Amniotic stem cell (primary cell): ENCODE measurements at places on chromosomes 7 and 10.
A peak's percentile ranks its signal among the peaks of the same experiment; 100 is the strongest.

- no peak for DNase-seq
Observed at GRCh38 chr10:78537018-78537417, 503.4 kb downstream of the RPS24 start.

DNA sequence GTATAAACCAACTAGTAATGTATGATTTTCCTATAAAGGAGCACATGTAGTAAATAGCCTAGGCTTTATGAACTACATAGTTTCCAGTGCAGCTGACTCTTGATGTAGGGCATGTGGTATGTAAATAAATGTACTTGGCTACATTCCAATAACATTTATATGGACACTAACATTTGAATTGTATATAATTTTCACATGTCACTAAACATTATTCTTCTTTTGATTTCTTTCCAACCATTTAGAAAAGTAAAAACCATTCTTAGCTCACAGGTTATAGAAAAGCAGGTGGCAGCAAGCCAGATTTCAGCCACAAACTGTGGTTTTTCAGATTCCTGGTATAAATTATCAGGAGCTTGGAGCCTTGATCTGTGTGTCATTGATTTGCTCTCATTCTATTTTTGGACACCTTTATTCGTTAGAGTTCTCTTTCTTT, 1182.0 kb downstream of the CNTNAP2 start:
- DNase-seq: peak; percentile 19

GRCh38 chr7:1255817-1256340, 23.2 kb downstream of the UNCX start:
- no peak for DNase-seq

- no peak for DNase-seq
Observed at GRCh38 chr10:102283488-102283887, 38.2 kb downstream of the GBF1 start.

GRCh38 chr10:49518566-49518965, 20.4 kb downstream of the ERCC6 start:
- DNase-seq: no peak

DNA sequence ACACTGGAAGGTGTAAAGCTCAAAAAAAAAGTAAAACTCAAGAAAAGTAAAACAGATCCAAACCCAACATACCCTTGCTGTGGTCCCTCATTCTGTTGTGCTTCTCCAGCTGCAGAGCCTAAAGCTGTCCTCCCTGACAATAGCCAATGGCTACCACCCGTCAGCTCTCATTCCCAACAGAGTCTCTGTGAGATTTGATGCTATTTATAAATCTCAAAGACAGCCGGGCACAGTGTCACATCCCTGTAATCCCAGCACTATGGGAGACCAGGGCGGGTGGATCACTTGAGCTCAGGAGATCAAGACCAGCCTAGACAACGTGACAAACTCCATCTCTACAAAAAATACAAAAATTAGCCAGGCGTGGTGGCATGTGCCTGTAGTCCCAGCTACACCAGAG, 116.0 kb downstream of the KMT2E start:
- no peak for DNase-seq

GRCh38 chr10:44395396-44395795, 10.5 kb upstream of the CXCL12 start:
- no peak for DNase-seq

DNA sequence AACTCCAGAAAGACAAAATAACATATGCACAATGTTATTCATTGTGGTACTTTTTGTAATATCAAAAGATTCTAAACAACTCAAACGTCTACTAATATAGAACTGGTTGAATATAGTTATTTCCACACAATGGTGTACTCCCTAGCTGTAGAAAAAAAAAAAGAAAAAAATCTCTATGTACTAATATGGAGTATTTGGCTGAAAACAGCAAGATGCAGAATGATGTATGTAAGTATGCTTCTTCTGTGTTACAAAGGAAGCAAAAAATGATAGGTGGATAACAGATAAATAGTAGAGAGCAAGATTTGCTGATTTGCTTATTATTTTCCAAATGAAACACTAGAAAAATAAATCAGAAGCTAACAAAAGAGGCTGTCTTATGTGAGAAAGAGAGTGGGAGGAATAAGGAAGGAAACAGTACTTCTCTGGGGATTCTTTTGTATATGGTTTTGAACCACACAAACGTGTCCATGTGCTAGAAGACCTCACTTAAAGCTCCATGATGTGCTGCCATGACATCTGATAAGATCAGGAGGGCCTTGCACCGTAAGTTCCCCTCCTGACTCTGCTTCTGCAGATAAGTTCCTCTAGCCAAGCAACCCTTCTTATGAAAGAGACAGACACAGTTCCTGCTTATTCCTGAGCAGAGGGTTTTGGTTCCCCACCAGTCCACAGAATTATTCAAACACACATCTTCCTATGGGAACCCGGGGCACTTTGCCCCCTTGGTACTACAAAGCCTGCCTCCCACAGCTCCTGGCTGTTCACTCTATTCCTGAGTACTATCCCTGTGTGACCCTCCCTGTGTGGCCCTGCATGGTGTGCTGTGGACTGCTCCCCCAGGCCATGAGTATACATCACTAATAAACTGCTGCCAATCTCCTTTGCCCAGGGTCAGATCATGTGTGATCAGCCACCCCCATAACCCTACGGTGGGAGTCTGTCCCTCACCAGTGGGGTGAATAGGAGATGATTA, 159.1 kb downstream of the CCDC71L start:
- no peak for DNase-seq

GRCh38 chr10:121578965-121579364, 19.3 kb downstream of the FGFR2 start:
- no peak for DNase-seq

- no peak for DNase-seq
Observed at GRCh38 chr7:91345449-91345848, 81.2 kb downstream of the FZD1 start.

DNA sequence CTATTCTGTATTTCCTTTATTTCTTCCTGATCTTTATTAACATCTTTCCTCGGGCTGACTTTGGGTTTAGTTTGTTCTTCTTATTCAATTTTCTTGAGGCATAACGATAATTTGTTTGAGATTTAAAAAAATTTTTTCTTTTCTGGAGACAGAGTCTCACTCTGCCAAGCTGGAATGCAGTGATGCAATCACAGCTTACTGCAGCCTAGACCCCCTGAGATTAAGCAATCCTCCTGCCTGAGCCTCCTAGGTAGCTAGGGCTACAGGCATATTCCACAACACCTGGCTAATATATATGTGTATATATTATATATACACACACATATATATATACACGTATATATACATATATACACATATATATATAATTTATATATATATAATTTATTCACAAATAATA, 540.2 kb downstream of the NXPH1 start:
- DNase-seq: no peak

DNA sequence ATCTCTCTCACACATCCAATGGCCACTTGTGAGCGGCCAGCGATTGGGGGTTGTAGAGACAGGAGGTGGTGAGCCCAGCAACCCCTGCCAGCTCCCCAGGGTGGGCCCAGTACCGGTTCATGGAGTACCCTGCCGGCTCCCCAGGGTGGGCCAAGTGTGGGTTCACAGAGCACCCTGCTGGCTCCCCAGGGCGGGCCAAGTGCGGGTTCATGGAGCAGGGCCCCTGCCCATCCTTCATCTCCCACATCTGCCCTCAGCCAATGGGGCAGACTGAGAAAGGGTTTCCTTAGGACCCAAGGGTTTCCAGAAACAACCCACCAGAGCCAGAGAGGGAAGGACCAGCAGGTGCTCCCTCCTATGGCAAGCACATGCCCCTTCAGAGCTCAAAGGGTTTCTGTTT, 21.4 kb upstream of the SLIT1 start:
- DNase-seq: no peak

- no peak for DNase-seq
Observed at GRCh38 chr7:101162551-101163278, 2.7 kb downstream of the VGF start.

DNA sequence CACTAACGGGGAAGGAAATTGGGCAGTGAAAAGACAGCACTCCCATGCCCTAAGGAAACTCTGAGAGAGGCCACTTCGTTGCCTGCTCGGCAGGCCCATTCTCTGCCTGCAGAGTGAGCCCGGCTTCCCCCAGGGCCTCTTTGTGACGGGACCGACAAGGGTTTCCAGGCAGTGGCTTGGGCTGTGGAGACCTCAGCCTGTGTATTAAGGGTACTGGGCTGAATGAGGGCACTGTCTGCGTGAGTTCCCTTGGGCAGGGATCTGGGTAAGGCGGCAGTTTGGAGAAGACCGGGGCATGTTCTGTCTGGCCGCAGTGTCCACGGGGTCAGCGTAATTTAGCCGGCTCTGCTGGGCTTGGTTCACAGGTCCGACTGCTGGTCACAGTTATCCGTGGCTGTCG, 237.2 kb downstream of the MGMT start:
- no peak for DNase-seq

GRCh38 chr10:105284476-105285215, 643.6 kb downstream of the SORCS3 start:
- DNase-seq: no peak

GRCh38 chr10:110434489-110435096, 63.1 kb upstream of the DUSP5 start:
- DNase-seq: no peak

DNA sequence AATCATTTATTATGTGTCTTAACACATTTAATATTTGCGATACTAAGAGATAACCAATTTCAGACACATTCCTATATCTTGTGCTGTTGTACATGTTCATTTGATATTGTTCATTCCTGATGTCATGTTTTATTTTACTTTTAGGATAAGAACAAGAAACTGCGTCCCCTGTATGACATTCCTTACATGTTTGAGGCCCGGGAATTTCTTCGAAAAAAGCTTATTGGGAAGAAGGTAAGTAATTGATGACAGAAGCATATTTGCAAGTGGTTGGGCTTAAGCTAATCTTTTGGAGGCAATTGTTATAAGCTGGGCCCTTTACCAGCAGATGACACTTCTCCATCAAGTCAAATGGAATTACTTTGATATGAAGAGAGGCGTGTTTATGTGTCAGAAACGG, 155.3 kb downstream of the SND1 start:
- no peak for DNase-seq

GRCh38 chr10:112082120-112082519, 101.4 kb downstream of the GPAM start:
- DNase-seq: no peak

DNA sequence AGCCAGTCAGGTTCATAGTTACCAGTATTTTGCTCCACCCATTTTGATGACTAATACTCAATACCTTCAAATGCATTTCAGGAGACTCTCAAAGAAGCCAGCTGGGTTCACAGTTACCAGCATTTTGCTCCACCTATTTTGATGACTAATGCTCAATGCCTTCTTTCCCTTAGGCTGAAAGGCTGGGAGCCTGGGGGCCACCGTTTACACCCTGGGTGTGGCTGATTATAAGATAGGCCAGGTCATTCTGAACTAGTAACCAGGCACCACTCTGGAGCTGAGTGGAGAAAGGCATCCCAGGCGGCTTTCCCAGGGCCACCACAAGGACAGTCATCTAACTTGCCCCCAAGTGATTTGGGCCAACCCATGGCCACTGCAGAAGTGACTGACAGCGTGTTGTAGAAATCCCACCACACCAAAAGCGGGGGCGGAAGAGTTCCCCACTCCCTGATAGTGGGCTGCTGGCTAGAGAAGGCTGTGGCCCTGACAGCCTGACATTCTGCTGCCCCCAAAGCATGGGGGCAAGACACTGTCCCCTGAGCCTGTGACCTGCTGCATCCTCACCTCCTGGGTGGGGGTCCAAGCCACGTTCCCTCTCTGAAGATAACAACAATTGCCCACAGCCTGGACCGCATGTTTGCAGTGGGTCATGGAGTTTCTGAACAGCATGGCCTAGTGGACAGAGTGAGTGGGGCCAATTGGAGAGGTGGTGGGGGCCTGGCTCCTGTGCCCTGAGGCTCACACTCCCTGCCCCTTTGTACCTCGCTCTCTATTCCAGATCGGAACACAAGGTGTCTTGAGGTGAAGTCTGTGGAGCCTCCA, 23.0 kb upstream of the ZNF488 start:
- peak; percentile 25 for DNase-seq

- no peak for DNase-seq
Observed at GRCh38 chr10:70592746-70593512, 9.6 kb downstream of the PRF1 start.

DNA sequence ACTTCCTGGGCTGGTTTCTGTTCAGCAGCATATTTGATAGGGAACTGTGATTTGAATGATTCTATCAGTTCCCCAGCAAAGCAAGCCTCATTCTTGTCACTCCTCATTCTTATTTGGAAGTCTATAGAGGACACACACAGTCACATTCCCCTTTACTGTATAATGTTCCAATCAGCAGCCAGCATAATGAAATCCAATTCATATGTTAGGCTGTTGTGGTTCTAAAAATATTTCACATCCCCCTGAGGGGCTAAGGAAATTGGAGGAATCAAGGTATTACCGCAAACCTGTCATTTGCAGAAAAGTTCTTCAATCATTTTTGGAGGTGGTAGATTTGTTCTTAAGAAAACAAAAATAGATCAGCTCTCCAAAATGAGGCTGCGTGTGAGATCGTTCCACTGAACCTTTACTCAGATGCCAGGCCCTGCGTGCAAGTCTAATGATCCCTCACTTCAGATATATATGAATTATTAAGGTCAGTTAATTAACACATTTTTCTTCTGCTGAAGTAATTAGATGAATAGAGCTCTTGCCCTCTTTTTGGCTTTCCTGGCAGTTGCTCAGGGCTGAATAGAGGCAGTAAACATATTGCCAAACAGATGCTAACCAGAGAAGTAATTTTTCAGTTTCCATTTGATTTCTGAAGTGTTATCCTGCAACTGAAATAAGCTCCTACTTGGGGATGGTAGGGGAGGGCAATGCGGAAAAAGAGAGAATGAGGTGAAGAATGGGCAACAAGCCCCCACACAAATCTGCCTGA, 31.8 kb downstream of the LSMEM1 start:
- no peak for DNase-seq

GRCh38 chr7:8425223-8425622, 8.2 kb upstream of the NXPH1 start:
- DNase-seq: no peak

DNA sequence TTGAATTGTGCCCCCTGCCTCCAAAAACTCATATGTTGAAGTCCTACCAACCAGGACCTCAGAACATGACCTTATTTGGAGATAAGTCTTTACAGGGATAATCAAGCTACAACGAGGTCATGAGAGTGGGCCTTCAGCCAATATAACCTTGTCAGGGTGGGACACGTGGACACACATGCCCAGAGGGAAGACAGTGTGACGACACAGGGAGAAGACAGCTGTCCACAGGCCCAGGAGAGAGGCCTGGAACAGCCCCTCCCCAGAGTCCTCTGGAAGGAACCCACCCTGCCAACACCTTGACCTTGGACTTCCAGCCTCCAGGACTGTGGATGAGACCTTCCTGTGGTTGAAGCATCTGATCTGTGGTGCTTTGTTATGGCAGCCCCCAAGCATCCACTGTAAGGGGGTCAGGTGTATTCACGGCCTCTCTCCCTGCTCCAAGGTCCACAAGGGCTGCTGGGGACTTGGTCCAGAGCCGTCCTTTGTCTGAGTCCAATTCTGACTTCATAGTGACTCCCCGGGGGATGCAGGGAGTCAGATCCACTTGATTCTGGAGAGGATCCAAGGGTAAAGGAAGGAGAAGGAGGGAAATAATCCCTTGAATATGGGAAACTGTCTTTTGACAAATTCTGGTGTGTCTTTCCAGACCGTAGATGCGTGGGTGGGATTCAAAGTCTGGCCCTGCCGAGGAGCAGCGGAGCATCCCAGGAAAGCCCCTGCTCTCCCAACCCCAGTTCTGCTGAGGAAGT, 7.0 kb downstream of the CALML3 start:
- DNase-seq: no peak

GRCh38 chr7:80412842-80413241, 99.0 kb downstream of the GNAT3 start:
- no peak for DNase-seq
